ENCODE measurements at places on chromosomes 12 and 14.

- no peak for DNase-seq
Observed at GRCh38 chr14:99067141-99067920, 204.7 kb downstream of the BCL11B start.

DNA sequence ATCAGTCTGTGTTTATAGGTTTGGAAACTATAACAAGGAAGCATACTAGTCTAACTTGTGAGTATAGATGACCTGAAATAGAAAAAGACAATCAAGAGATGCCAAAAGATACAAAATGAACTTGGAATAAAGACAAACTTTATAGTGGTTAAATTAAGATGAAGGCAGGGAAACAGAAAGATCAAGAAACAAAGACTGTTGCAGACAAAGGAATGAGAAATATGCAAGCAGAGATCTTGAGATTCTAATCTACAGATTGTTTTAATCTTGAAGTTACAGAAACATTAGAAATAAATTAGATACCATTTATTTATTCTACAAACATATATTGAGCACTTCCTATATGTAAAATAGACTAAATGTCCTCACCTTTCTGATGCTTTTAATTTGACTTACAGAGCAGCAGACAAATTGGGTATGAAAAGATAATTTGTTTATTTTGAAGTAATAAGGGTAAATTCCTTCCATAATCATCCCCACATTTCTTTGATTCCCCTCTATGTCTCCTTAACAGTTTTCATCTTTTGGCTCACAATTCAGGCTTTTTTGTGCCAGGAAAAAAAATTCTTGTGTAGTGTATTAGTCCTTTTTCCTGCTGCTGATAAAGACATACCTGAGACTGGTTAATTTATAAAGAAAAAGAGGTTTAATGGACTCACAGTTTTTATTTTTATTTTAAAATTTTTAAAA lies 134.4 kb downstream of the KITLG start:
- no peak for DNase-seq

- no peak for DNase-seq
Observed at GRCh38 chr12:91973813-91974212, 171.8 kb downstream of the BTG1 start.

DNA sequence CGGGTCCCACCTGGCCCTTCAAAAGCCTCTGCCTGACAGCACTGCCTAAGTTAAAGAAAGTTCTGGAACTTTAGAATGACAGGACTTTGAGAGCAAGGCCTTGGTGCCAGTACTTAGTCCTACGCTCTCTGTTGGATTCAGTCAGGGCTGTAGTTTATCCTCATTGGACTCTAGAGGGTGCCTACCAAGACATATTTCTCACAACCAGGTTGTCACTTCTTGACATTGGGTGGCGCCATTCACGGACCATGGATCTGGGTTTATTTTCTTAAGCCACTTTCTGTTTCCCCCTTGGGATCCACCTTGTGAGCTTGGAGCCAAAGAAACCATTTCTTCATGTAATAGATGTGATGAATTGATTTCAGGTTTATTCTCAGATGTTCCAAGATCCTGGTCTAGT lies 787.0 kb upstream of the TBX3 start:
- no peak for DNase-seq

DNA sequence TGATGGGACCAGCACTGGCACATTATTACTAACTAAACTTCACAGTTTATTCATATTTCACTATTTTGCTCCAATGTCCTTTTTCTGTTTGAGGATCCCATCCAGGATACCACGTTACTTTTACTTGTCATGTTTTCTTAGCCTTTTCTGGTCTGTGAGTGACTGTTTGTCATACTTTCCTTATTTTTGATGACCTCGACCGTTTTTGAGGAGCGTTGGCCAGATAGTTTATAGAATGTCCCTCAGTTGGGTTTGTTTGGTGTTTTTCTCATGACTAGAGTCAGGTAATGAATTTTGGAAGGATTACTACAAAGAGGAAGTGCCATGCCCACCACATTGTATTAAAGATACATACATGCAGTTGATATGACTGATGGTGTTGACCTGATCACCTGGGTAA lies 199.4 kb upstream of the CCND2 start:
- DNase-seq, result no peak
